ENCODE measurements at places on chromosomes 5 and 9.

DNA sequence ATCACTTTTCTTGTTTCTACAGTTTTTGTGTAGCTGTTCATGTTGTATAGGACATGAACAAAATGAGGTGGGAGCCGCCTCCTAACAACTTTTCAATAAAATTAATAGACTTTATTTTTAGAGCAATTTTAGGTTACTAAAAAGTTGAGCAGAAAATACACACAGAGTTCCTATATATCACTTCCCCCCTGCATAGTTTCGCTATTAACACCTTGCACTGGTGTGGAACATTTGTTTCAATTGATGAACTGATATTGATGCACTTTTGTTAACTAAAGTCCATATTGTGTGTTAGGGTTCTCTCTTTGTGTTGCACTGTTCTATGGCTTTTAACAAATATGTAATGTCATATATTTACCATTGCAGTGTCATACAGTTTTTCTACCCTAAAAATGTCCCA is 47.8 kb upstream of the KCNN2 start:
- no peak for DNase-seq

GRCh38 chr9:137227054-137227852 is at the start of gene RNF224:
Gene RNF224 (plus strand): TSS chr9:137227502. CDS start chr9:137228336, 834 bp downstream.
- DNase-seq: peak; percentile 98

GRCh38 chr9:84615544-84615943 is 54.0 kb upstream of the NTRK2 start:
- no peak for DNase-seq

DNA sequence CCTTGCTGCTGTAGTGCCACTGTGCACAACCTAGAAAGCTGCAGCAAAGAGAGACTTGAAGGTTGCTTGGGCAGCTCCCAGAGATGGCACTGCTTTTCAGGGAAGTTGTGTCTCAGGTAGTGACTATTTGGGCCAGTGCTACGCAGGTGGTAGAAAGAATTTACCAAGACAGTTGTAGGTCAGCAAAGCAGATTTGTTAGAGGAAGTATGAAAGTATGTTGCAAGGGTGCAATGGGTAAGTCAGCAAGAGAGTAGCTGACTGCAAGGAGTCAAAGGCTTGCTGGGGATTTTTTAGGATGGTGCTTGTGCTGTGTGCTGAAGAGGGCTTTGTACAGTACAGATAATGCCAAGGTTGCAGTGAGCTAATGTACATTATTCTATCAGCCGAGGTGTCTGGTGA is 33.5 kb upstream of the SPARC start:
- no peak for DNase-seq

- no peak for DNase-seq
These were observed 53.9 kb downstream of the DPYSL3 start for GRCh38 chr5:147455822-147456450.

DNA sequence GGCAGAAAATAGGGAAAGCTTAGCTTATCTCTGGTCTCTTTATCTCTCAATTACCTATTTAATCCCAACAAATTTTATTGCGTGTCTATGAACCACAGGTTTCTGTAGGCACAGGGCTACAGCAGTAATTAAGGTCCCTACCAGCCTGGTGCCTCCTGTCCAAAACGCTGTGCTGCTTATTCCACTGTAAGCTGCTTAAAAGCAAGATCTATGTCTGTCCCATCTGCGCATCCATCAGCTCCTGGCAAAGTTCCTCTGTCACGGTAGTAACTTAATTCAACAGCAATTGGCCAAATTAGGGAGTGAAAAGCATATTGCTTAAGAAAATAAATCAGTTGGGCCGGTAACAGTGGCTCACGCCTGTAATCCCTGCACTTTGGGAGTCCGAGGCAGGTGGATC is 235.8 kb upstream of the VLDLR start:
- DNase-seq: no peak

GRCh38 chr9:98444601-98445000 is 189.2 kb upstream of the TBC1D2 start:
- DNase-seq: no peak

- peak; percentile 79 for DNase-seq
These were observed 5.5 kb downstream of the NSMF start for GRCh38 chr9:137453643-137454081.

DNA sequence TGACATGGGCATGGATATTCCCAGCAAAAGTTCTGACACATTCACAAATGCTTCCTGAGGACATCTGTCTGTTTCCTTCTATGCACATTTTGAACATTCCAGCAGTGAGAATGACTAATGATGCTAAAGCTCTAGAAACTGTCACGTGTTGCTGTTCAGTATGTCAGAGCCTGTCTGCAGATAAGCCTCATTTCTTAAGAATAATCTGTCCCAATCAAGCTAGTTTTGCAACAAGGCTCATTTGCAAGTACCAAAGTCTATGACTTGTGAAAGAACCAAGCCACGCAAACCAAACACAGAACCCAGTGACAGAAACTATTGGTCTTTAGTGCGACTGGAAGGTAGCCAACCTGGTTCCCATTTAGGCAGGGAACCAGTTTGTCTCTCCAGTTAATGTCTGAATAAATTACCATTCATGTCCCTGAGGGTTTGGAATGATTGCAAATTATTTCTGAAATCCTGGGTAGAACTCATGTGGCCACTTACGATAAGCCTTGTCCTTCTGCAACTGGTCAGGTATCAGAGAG is 178.5 kb downstream of the C9orf152 start:
- peak; percentile 29 for DNase-seq

DNA sequence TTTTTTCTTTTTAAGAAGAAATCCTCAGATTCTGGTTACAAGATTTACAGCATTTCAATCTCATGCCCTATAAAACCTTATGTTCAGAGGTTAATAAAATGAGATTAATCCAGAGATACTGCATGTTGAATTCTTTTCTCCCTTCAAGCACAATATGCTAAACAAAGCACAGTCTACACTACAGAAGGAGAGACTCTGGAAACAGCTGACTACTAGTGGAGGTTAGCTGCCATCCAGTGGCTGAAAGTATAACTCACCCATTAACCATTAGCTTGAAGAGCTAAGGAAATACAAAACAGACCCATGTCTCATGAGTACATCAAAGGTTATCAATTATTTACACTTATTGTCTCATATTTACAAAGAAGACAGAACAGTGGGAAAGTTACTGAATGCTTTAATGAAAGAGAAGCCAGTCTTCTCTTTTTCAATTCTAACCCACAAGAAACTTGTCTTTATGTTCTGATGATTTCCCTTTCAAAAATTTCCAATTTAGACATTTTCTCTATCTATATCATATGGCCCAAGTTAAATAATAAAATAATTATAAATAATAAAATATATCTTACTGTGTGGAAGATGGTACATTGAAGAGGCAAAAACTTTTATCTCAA is 12.7 kb upstream of the DNAH5 start:
- DNase-seq: peak; percentile 37

DNA sequence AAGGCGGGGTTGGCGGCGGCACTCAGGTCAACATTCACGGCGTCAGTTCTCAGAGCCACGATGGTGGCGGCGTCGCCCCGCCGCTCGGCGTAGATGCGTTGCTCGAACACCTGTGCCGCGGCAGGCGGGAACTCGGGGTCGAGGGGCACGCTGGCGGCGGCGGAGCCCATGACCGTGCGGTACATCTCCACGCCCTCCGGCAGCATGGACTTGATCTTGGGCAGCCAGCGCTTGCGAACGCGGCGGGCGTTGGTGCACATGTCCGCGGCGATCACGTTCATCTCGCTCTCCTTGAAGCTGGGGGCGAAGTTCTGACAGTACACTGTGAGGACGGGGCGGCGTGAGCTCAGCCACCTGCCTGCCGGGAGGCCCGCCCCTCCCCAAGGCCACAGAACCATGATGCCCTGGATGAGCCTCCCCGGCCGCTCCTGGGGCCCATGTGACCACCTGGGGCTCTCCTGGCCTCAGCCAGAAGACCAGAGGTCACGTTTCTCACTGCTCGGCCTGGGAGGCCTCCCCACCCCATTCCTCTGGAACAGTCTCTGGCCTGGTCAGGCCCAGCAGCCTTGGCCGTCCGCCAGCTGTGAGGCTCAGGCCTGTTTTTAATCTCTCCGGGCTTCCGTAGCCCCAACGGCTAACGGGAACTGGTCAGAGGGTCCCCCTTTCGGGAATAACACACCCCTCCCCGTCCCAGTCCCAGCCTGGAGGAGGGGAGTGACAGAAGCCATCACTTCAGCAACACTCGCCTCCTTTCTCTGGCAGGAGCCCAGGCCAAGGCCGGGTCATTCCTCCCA is 50.7 kb upstream of the UBAC1 start:
- peak; percentile 58 for DNase-seq

- DNase-seq: no peak
These were observed 1.2 kb upstream of the GARIN3 start for GRCh38 chr5:157167214-157167621.

DNA sequence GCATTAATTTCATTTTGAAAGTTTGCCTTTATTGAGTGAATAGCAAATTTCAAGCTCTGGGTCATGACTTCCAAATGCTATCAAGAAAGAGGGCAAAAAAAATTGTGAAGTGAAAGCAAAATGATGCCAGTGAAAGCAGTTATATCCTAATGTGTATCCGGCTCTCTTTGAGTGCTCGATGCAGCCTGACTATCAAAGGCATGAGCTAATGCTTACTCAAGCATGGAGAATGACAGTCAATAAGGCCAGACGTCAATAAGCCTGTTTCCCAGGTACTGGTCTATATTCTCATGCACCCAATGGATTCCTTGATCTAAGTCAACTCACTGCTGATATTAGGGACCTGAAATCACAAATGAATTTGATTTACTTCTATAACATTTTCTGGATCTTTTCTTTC is 435.5 kb downstream of the CAAP1 start:
- DNase-seq: no peak

- DNase-seq: no peak
These were observed 20.0 kb downstream of the SLC24A2 start for GRCh38 chr9:19768798-19769197.

- no peak for DNase-seq
These were observed 286.7 kb downstream of the NFIB start for GRCh38 chr9:14027116-14027800.

DNA sequence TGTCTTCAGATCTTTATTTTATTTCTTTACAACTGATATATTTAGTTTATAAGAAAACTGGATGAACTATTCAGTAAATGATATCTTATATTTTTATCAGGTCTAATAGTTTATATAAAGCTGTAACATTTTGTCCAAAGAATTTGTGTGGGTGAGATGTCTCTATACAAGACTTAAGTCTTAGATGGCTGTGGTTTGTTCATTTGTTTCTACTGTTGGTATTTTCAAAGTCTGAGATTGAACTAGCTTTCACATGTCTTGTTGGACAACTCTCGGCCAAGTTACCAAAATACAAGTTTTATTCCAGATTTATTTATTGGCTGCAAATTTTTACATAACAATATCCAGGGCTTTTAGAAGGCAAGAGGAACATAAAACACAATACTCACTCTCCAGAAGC is 286.0 kb downstream of the NR2F1-AS1 start:
- DNase-seq: no peak

DNA sequence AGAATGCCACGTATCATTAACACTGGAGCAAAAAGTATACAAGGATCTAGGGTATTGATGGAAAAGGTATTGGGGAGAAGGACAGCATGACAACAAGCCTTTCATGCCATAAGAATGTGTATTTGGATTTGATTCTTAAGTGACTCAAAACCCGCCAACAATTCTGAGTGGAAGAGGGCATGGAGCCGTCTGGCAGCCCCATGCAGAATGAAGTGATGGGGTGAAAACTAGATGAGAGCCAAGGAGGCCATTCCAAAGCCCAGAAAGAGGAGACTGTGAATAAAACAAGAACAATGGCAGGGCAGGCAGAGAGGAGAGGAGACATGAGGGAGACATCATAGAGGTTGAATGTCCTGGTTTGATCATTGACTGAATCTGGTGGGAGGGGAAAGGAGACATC is 272.3 kb upstream of the WWC1 start:
- DNase-seq: no peak

DNA sequence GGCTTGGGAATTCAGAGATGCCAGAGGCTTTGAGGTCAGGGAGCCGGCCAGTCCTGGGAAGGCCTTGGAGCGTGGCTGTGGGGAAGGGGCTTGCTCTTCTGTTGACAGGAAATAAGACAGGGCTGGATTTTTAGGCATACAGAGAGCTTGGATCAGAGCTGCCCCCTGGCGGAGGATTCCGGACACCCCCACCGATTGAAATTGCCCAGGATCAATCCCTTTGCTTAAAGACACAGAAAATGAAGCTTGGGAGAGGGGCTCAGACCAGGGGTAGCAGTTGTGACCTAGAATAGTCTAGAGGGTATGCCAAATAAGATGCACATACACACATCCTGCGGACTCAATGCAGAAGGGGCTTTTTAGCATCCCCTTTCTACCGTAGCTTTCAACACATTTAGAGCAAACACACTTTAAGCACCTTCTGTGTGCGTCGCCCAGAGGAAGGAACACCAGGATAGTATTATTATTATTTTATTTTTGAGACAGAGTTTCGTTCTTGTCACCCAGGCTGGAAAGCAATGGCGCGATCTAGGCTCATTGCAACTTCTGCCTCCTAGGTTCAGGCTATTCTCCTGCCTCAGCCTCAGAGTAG is 1.7 kb upstream of the NTMT1 start:
- DNase-seq: peak; percentile 45

DNA sequence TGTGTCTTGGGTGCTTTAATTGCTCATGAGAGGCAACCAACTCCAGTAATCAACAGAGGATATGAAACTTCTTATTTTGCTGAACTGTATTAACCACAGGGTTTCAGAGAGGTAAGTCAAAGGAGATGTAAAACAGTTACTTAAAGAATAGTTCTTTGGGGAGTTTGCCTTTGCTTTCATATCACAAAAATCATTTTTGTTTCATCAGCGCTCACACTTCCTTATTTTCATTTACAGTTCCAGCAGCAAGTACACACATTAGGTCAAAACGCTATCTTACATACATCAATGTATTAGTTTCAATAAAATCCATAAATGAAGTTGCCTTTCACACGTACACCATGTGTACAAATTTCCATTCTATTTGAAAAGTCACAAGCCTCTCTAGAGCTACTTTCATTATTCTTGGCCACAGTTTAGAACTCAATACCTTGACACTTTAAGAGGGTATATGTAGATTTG is 50.1 kb downstream of the ST8SIA4 start:
- DNase-seq: no peak

GRCh38 chr9:71743217-71743705 is 25.1 kb downstream of the CEMIP2 start:
- no peak for DNase-seq

DNA sequence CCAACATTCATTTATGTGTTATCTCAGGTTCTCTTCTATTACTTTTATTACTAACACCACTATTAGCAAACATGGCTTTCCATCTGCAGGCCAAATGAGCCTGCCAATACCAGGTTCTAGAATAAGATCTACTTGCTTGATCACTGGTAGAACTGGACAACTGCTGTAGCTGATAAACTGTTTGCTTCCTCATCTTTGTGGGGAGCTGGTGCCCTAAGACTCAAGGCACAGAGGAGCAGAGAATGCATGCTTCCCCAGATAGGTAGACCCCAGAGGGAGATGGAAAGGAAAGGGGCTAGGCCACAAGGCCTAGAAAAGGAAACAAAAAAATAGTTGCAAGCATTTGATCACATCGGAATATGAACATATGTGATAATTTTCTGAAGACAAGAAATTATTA is 30.7 kb upstream of the AUH start:
- DNase-seq: no peak

All from H54 (cell line).